ENCODE measurements at places on chromosomes 6 and 20.

GRCh38 chr6:156980948-156981347, 203.8 kb downstream of the ARID1B start:
- no peak for DNase-seq

- no peak for DNase-seq
Observed at GRCh38 chr6:113662093-113662665, 195.0 kb upstream of the MARCKS start.

- DNase-seq = no peak
Observed at GRCh38 chr6:143125864-143126573, 65.3 kb downstream of the AIG1 start.

GRCh38 chr6:68127074-68127473, 508.0 kb upstream of the ADGRB3 start:
- no peak for DNase-seq

GRCh38 chr6:124924333-124924759, 37.9 kb upstream of the RNF217 start:
- DNase-seq = no peak

DNA sequence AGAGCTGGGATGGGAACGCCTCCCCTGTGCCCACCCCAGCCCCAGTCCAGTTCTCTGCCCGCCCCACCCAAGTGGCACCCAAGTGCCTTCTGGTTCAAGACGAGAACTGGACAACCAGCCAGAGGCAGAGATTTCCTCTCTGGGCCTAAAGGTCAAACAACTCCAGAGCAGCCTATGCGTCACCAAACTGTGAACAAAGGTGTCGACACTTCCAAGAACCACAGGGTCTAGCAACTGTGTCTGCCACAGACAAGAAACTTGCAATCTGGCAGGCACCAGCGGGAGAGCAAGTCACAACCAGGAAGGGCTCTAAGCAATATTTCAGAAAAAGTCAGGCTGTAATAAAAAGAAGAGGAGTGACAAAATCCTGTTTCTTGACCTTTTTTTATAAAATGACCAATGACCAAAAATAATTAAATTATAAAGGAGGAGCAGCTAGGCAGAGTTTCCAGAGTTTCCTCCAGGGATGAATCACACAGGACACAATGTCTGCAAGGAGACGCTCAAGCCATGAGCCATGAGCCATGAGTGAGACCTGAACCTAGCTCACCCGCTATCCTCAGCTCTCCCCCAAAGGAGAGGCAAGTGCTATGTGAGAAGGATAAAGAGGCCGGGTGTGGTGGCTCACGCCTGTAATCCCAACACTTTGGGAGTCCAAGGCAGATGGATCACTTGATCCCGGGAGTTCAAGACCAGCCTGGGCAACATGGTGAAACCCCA, 11.1 kb downstream of the EDEM2 start:
- DNase-seq = no peak

Data from GM10248 (cell line).